ENCODE measurements at places on chromosomes 11 and 22. TPM values are rescaled to one million over a fixed set of nuclear protein-coding genes. Genes with fewer than 3 reads are reported as not detected.

PRMT3 gene
- 15.4 TPM for total RNA-seq

OR52H1 gene
- not detected for total RNA-seq

CD3D gene
- 471 TPM for total RNA-seq

NAV2 gene
- total RNA-seq, result 0.41 TPM

SHISA8 gene
- 0.18 TPM for total RNA-seq

FGF3 gene
- not detected for total RNA-seq

CHKA gene
- total RNA-seq, result 5.7 TPM

Data from activated naive CD4-positive, alpha-beta T cell treated with anti-CD3 and anti-CD28 coated beads, Interleukin-2, amount 10 ng/mL, durations not matched to agents 5 hours and 36 hours (primary cell).